ENCODE measurements at places on chromosomes 2 and 18. TPM values are rescaled to one million over a fixed set of nuclear protein-coding genes. Genes with fewer than 3 reads are reported as not detected.

The PTPRN gene
- 0.24 TPM for total RNA-seq

The CCDC68 gene
- total RNA-seq, result not detected

GRCh38 chr2:25895610-25896009 lies 17.3 kb upstream of the ASXL2 start:
- no peak for DNase-seq

The MYO7B gene
- 0.58 TPM for total RNA-seq

GRCh38 chr2:71999580-71999979 lies 148.1 kb downstream of the CYP26B1 start:
- no peak for DNase-seq

- DNase-seq, result no peak
Measured at GRCh38 chr18:54130631-54131030, 93.8 kb downstream of the MBD2 start.

DNA sequence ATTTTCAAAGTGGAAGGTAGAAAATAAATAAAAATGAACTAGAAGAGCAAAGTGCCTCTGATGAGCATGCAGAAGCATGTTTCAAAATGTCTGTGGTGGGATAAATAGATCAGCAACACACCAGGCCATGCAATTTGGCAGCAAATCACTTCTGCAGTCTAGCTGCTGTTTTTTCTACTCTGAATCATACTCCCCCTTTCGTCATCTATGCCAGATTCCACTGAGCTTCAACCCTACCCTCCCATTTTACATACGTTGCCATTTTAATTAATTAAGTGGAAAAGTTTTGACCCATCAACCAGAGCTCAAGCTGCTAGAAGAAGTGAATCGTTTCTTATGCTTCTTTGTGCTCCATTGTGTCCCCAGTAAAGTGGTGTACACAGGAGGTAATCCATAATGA lies 79.3 kb downstream of the NRXN1 start:
- DNase-seq, result no peak

GRCh38 chr2:233053928-233054784 lies 6.0 kb upstream of the INPP5D start:
- peak; percentile 83 for DNase-seq

DNA sequence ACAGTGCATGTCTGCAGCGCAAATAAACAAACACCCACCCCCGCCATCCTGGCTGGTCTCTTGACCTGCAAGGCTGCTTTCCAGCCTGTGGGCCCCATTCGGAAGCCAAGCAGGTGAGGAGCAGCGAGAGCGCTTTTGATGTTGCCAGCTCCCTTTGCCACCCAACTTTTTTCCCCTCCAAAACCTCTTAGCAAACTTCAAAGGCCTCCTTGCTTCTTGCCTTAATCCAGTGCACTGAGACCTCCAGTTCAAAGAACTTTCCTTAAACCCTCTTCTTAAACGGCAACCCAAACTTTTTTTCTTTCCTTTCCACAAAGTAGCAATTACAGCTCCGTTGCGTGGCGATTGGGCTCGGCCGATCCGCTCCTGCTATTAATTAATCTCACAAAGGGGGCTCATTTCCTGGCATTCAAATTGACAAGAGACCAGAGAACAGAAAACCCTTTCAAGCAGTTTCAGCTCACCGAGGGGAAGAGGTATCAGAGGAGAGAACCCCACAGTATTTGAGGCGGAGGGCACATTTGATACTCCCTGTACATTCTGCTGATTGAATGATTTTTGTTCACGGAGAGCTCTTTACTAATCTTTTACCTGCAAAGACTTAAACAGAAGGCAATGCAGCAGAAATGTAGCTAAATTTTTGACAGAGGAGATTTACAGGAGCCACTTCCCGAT lies 531.4 kb downstream of the TMEM182 start:
- DNase-seq, result no peak

The ABCB11 gene
- not detected for total RNA-seq

The NXPH2 gene
- not detected for total RNA-seq

The HOXD1 gene
- not detected for total RNA-seq

GRCh38 chr18:68376926-68377325 lies 338.0 kb downstream of the TMX3 start:
- DNase-seq, result no peak

GRCh38 chr2:227608561-227609338 lies 5.9 kb downstream of the SCYGR3 start:
- DNase-seq, result no peak

The DLGAP1 gene
- 0.45 TPM for total RNA-seq

The RGPD4 gene
- total RNA-seq, result 0.05 TPM

- no peak for DNase-seq
Measured at GRCh38 chr2:216031960-216032689, 18.8 kb upstream of the MREG start.

- no peak for DNase-seq
Measured at GRCh38 chr2:143684551-143685320, 555.5 kb downstream of the ARHGAP15 start.

The KYNU gene
- total RNA-seq, result not detected

- DNase-seq, result no peak
Measured at GRCh38 chr2:174477759-174478158, 9.1 kb downstream of the GPR155 start.
